Activated CD4-positive, alpha-beta memory T cell treated with anti-CD3 and anti-CD28 coated beads, Interleukin-2, amount 10 ng/mL, durations not matched to agents 7 days and 5 days (primary cell): ENCODE measurements at places on chromosomes 3 and 15. TPM values are rescaled to one million over a fixed set of nuclear protein-coding genes. Genes with fewer than 3 reads are reported as not detected.

The GRIP2 gene
- total RNA-seq: 0.35 TPM

The GOLGA8G gene
- not detected for total RNA-seq

The SLC28A2 gene
- total RNA-seq: not detected

The ARPIN gene
- not detected for total RNA-seq

GRCh38 chr3:121529308-121529707 lies 16.5 kb downstream of the POLQ start:
- no peak for DNase-seq

DNA sequence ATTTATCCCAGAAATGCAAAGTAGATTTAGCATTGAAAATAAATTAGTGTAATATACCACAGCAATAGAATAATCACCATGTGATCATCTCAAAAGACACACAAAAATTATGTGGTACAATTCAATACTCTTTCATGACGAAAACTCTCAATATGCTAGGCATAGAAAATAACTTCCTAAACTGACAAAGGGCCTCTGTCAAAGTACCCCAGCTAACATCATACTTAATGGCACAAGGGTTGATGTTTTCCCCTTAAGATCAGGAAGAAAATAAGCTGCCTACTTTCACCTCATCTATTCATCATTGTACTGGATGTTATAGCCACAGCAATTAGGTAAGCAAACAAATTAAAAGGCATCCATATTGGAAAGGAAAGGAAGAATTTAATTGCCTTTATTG lies 22.7 kb upstream of the NIPA2 start:
- DNase-seq: no peak

- DNase-seq: no peak
These were observed 276.7 kb upstream of the CCDC54 start for GRCh38 chr3:107100573-107100972.

DNA sequence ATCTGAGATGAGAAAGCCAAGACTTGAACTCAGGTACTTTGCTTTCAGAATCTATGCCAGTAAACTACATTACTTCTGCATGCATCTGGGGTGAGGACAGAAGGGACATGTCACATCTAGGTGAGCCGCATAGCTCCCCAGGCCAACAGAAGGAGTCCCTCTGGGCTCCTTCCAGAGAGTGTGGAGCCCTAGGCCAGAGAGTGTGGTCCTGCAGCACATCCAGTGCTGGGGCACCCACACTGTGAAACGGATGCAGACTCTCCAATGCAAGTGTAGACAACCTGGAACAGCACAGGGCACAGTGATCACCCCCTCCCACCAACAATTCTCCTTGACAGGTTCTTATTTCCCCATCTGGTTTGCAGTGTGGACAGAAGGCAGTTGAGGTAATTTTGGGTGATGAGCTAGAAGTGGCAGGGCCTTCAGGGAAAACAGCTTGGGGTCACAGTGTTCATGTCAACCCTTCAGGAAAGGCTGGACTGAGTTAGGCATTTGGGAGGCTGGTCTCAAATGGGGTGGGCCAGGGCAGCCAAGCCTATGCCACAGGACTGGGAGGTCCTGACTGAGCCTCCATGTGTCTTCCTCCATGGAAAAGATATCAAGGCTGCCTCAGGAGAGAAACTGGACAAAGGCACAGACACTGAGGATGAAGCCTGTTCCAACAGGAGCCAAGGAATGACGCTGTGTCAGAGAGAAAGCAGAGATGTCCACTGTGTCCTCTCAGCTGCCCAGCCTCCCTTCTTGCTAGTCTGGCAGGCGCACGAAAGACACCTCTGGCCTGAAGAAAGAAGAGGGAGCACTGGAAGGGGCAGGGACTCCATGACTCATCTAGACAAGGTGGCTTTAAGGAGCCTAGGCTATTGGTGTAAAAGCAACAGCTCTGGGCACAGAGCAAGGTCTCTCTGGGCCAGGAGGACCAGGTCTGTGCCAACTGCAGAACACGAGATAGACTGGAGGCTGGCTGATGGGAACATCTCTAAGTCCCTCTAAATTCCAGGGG lies 1.7 kb downstream of the PLCD1 start:
- no peak for DNase-seq

DNA sequence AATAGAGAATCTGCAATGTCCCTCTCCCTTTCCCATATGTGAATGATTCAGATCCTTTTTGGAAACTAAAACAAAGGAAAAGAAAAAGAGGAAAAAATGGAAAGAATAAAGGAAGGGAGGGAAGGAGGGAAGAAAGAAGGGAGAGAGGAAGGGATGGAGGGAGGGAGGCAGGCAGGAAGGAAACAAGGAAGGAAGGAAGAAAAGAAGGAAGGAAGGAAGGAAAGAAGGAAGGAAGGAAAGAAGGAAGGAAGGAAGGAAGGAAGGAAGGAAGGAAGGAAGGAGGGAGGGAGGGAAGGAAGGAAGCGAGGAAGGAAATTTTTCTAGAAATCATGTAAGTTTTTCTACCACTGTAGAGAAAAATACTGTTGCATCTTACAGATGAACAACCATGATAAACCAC lies 215.0 kb upstream of the CBLB start:
- DNase-seq: no peak
